ENCODE measurements at places on chromosomes 2 and 18.

DNA sequence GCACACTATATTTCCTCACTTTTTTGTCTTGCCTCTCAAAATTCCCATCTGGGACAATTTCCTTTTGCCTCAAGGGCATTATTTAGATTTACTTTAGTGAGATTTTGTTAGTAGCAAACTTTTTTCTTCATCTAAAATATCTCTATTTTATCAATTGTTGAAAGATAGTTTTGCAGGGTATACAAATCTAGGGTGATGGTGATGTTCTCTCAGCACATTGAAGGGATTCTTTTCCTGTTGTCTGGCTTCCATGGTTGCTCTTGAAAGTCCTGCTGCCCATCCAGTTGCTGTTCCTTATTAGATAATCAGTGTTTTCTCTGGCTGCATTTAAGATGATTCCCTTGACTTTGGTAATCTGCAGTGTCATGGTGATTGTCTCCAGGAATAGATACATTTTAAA, 48.1 kb downstream of the NPAS2 start:
- DNase-seq: no peak

DNA sequence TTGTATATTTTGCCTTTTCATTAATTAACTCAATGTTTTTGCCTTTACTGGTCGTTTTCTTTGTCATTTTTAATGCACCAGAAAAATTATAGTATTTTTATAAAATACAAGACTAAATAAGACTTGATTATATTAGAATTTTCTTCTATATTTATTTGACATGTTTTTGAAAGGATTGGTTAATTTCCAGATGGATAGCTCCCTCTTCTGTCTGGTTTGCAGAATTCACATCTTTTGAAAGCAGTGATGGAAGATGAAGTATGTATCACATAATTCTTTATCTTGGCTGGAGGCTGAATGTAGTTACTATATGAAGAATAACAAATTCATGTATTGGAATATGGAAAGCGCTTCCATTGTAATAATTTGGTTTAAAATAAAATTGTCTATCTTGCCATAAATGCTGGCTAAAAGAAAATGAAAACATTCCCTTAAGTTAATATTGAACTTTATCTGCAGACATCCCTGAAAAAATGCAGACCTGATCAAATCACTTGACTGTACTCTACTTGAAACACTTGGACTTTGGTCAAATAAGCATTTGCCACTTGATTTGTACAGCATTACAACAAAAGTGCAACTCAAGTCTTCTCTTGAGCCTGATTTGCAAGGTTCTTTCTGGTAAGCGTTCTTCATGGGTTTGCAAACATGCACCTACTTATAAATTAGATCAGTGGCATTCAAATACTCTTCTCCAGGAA, 86.3 kb upstream of the EFEMP1 start:
- no peak for DNase-seq

GRCh38 chr2:38187541-38188011, 111.6 kb upstream of the CYP1B1 start:
- DNase-seq: no peak

- DNase-seq: no peak
These were observed 292.8 kb upstream of the LRP1B start for GRCh38 chr2:142423603-142424002.

Data from mesothelial cell of epicardium (in vitro differentiated cells).